KG1 (cell line): ENCODE measurements at places on chromosomes 1 and 21.

GRCh38 chr1:184559117-184559713, 172.4 kb downstream of the C1orf21 start:
- DNase-seq: no peak

- DNase-seq: no peak
Measured at GRCh38 chr1:23627069-23627735, 64.4 kb upstream of the RPL11 start.

GRCh38 chr1:167770127-167770526, 48.3 kb downstream of the MPZL1 start:
- DNase-seq: no peak

DNA sequence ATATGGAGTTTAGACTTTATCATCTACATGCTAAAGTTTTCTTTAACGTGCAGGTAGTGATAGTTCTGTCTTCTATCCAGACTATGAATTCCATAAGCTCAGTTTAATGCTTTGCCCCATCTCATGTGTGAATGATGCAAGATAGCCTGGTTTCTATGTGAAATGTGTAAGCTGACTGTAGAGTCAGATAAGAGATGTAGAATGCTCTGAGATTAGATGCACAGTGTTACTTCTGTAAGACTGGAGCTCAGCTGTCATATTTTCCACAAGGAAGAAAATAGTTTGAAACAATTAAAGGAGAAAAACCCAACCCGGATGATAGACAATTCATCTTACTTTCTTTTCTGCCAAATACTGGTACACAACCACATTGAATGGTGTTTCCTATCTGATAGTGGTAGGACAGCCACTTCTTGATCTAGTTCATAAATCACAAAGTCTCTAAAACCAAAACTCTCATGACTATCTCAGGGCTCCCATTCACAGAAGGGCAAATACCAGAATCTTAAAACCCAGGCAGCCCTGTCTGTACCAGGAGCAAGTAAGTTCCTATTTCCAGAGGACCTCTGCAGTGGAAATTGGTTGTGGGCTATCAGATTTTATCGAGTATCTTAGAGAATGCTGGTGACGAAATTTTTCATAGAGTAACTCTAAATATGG, 50.6 kb downstream of the TBX15 start:
- no peak for DNase-seq

DNA sequence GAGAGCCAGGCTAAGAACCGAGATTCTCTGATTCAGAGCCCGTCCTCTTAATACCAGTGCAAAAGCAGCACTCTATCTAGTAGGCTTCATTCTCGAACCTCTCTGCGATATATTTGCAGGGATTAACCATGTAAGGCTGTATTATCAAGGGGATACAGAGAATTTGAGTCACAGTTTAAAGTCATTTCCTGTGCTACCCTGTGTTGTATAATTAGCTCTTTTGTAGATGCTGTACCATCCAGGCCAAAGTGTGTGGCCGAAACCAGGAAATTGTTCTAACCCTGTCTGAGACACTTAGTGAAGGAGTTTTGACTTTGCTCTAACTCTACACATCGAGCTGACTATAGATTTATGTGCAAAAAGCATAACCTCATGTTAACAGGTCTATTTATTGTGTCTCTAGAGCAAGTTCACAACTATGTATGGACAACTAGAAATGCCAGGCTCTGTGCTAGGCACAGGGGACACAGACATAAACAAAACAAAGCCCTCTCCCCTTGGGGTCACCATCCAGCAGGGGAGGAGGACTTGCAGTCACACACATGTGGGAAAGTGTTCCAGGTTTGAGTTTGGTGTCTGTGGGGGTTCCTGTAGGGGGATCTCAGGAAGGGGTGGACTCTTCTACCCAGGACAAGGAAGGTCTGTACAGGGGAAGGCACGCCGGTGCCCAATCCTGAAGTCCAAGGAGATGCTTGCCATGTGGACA, 182.2 kb downstream of the DHRS3 start:
- peak; percentile 55 for DNase-seq
